BJ (cell line): ENCODE measurements at places on chromosomes 2 and 18. TPM values are rescaled to one million over a fixed set of nuclear protein-coding genes. Genes with fewer than 3 reads are reported as not detected.

CNDP1 gene
- polyA plus RNA-seq, result not detected in 2 replicates

ZNF24 gene
- polyA plus RNA-seq, result 14.9 and 17.3 TPM in 2 replicates

GREB1L gene
- 2.7 TPM in 2 replicates for polyA plus RNA-seq

SH3RF3 gene
- 3.2 and 3.6 TPM in 2 replicates for polyA plus RNA-seq

AFF3 gene
- polyA plus RNA-seq, result 11.5 and 13.8 TPM in 2 replicates

FBXO11 gene
- polyA plus RNA-seq, result 21.5 and 37.9 TPM in 2 replicates

GCG gene
- not detected in 2 replicates for polyA plus RNA-seq

COL4A4 gene
- 0.33 and 0.36 TPM in 2 replicates for polyA plus RNA-seq

KCNJ3 gene
- 3.2 and 5.4 TPM in 2 replicates for polyA plus RNA-seq

CD8B2 gene
- polyA plus RNA-seq, result not detected in 2 replicates

AMMECR1L gene
- 15.1 TPM in 2 replicates for polyA plus RNA-seq

SCYGR4 gene
- not detected in 2 replicates for polyA plus RNA-seq

SPDYA gene
- polyA plus RNA-seq, result 0.10 TPM in 1 of 2 replicates, not detected in the other

TMEM247 gene
- polyA plus RNA-seq, result not detected in 2 replicates

RAB6C gene
- not detected in 2 replicates for polyA plus RNA-seq

ANKRD30B gene
- polyA plus RNA-seq, result 0.05 TPM in 1 of 2 replicates, not detected in the other

WDR33 gene
- polyA plus RNA-seq, result 14.8 and 27.4 TPM in 2 replicates

RBM43 gene
- 3.7 and 8.3 TPM in 2 replicates for polyA plus RNA-seq

SPHKAP gene
- polyA plus RNA-seq, result 0.44 and 0.50 TPM in 2 replicates

CYS1 gene
- 1.5 and 2.5 TPM in 2 replicates for polyA plus RNA-seq

RND3 gene
- polyA plus RNA-seq, result 255 and 497 TPM in 2 replicates

GLI2 gene
- 5.1 and 8.1 TPM in 2 replicates for polyA plus RNA-seq

CCDC148 gene
- polyA plus RNA-seq, result 0.67 and 0.75 TPM in 2 replicates

FLACC1 gene
- polyA plus RNA-seq, result 0.49 and 1.1 TPM in 2 replicates

PRADC1 gene
- polyA plus RNA-seq, result 19.4 and 19.7 TPM in 2 replicates

PLEK gene
- polyA plus RNA-seq, result 0.07 TPM in 1 of 2 replicates, not detected in the other

VWC2L gene
- not detected in 2 replicates for polyA plus RNA-seq

TBR1 gene
- not detected in 2 replicates for polyA plus RNA-seq

TEKT4 gene
- not detected in 2 replicates for polyA plus RNA-seq

MYOM1 gene
- polyA plus RNA-seq, result 0.26 and 0.48 TPM in 2 replicates

ALPG gene
- not detected in 2 replicates for polyA plus RNA-seq

CAPN14 gene
- polyA plus RNA-seq, result 0.10 TPM in 2 replicates

NOSTRIN gene
- not detected in 2 replicates for polyA plus RNA-seq

OSBPL1A gene
- polyA plus RNA-seq, result 20.1 and 30.9 TPM in 2 replicates

MRPL33 gene
- 31.0 and 83.3 TPM in 2 replicates for polyA plus RNA-seq

COL4A3 gene
- 0.23 and 0.29 TPM in 2 replicates for polyA plus RNA-seq

LRRC30 gene
- not detected in 2 replicates for polyA plus RNA-seq

TMEM200C gene
- not detected in 2 replicates for polyA plus RNA-seq

ZNF396 gene
- 0.60 and 0.86 TPM in 2 replicates for polyA plus RNA-seq

COMMD1 gene
- polyA plus RNA-seq, result 44.6 and 50.5 TPM in 2 replicates

ITGB6 gene
- 0.01 and 0.04 TPM in 2 replicates for polyA plus RNA-seq

RESP18 gene
- polyA plus RNA-seq, result not detected in 2 replicates

GALNT3 gene
- polyA plus RNA-seq, result 2.4 and 5.4 TPM in 2 replicates

CPSF3 gene
- polyA plus RNA-seq, result 12.5 and 31.5 TPM in 2 replicates

CCDC142 gene
- 4.5 and 6.2 TPM in 2 replicates for polyA plus RNA-seq

REG1B gene
- polyA plus RNA-seq, result not detected in 2 replicates

SLC35F6 gene
- polyA plus RNA-seq, result 25.9 and 37.1 TPM in 2 replicates

SPIRE1 gene
- polyA plus RNA-seq, result 11.6 and 16.4 TPM in 2 replicates

HOXD12 gene
- not detected in 2 replicates for polyA plus RNA-seq

MROH2A gene
- polyA plus RNA-seq, result not detected in 2 replicates

RFX8 gene
- 1.7 and 2.1 TPM in 2 replicates for polyA plus RNA-seq

TUBA4B gene
- not detected in 2 replicates for polyA plus RNA-seq

MOCOS gene
- 12.5 and 12.6 TPM in 2 replicates for polyA plus RNA-seq

PID1 gene
- polyA plus RNA-seq, result 4.9 and 8.8 TPM in 2 replicates
